ENCODE measurements at places on chromosomes 11 and 22. TPM values are rescaled to one million over a fixed set of nuclear protein-coding genes. Genes with fewer than 3 reads are reported as not detected.

POU2AF2 gene
- total RNA-seq, result not detected

UBQLNL gene
- not detected for total RNA-seq

CD3E gene
- total RNA-seq, result not detected

TUBA8 gene
- total RNA-seq, result 0.06 TPM
